ENCODE measurements at places on chromosomes 3 and 15.

- no peak for DNase-seq
Measured at GRCh38 chr15:44438402-44438801, 11.0 kb downstream of the CTDSPL2 start.

GRCh38 chr3:30778933-30779332, 115.5 kb downstream of the GADL1 start:
- no peak for DNase-seq

DNA sequence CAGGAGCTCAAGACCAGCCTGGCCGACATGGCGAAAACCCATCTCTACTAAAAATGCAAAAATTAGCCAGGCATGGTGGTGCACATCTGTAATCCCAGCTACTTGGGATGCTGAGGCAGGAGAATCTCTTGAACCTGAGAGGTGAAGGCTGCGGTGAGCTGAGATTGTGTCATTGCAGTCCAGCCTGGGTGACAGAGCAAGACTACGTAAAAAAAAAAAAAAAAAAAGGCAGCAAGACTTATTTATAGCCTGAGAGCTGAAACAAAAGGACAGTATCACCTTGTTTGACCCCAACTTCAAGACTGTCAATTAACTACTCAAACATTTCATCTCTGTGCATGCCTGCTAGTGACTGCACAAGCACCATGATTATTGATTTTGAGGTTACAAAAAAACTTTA, 478.9 kb upstream of the GBE1 start:
- DNase-seq, result no peak

GRCh38 chr15:43330780-43331087, 361 bp upstream of the LCMT2 start:
- no peak for DNase-seq

DNA sequence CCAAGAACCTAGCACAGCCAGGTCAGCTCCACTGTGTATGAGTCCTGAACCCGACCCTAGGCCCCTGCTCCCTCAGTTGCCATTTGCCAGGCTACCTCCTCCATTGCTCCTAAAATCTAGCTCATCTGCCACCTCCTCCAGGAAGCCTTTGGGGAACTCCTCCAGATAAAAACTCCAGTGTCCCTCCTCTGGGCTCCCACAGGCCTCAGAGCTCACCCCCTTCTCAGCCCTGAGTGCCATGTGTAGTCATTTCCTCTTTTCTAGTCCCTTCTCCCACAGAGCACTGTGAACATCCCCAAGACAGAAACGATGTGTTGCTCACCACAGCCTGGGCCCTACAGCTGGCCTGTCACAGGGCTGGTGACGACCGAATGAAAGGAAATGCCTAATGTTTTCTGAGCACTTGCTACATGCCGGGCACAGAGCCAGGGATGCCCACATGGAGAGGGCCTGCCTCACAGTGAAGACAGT, 61.0 kb downstream of the IQSEC1 start:
- peak; percentile 28 for DNase-seq

- DNase-seq, result no peak
Measured at GRCh38 chr3:15347737-15348110, 15.3 kb upstream of the SH3BP5 start.

DNA sequence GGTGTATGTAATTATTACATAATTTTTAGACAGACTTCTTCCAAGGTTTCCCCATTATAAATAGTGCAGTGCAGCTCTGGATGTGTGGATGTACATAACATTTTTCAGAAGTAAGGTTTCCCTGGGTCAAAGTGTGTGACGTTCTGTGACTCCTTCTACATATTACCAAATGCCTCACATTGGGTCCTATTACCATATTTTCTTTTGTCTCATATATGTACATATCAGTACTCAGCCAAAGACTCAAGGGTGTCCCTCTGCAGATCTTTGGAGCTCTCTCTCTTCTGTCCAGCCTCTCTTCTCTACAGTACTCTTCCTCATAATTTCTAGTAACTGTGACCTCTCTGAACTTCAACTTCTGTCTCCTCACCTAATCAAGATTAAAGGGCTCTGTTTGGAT, 31.3 kb upstream of the PEX5L start:
- no peak for DNase-seq

DNA sequence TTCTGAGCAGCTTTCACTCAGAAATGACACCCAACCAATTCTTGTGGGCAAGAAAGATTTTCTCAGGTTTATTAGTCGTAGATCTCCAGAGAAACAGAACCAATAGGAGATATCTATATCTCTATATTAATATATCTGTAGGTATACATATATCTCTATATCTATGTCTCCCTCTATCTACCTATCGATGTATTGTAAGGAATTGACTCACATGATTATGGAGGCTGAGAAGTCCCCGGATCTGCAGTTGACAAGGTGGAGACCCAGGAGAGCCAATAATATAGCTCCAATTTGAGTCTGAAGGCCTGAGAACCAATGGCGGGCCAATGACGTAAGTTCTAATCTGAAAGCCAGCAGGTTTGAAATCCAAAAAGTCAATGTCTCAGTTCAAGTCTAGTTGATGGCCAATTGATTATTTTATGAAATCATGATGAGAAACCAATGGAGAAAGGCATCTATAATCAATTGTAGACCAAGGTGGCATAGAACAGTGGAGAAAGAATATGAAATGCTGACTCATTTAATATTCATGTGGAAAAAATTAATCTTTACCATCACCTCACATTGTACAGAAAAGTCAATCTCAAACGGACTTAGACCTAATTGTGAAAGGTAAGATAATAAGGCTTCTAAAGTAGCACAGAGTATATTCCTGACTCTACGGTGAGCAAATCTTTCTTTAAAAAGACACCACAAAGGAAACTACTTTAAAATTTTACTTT, 65.6 kb upstream of the CHRNA7 start:
- DNase-seq, result no peak
